NCI-H1092 (cell line): ENCODE measurements at places on chromosomes 7 and 10.

- no peak for DNase-seq
Observed at GRCh38 chr7:16874066-16874465, 7.7 kb downstream of the AGR3 start.

- DNase-seq = no peak
Observed at GRCh38 chr7:129009437-129009836, 45.5 kb downstream of the TNPO3 start.

- DNase-seq = no peak
Observed at GRCh38 chr7:24455813-24456525, 117.3 kb upstream of the PALS2 start.

DNA sequence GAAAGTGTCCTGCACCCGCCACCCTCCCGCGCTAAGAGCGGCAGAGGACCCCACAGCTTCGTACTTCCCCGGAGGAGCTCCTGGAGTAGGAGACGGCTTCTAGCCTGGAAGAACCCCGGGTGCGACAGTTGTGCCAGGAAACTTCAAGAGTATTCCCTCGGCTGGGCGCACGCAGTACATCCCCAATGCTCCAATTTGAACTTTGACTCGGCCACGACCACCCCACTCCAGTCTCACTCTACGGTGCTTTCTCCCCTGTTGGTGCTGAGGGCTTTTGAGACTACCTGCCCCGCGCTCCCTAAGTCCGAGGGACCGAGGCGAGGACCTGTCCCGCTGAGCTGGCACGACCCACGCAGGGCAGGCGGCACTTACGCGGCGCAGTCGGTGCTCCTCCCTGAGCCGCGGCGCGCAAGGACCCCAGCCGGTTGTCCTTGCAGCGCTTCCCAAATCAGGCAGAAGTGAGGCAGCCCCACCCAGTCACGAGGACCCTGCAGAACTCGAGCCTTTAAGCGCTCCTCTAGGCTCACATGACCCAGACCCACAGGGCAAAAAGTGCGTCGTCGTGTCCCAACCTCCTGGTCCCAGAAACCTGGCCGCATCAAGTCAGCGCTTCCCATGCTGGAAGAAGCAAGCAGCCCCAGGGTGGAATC lies at the start of gene CPVL:
Gene CPVL, minus strand, starts transcription at position 481 of the 650 bp plus-strand sequence. CDS start 25,476 bp downstream, outside the sequence.
- DNase-seq = peak; percentile 31

- no peak for DNase-seq
Observed at GRCh38 chr7:28705350-28705749, 252.8 kb downstream of the TRIL start.

GRCh38 chr10:17474595-17475323 lies 20.4 kb upstream of the ST8SIA6 start:
- no peak for DNase-seq

- no peak for DNase-seq
Observed at GRCh38 chr10:74690393-74690792, 136.0 kb upstream of the KAT6B start.

- DNase-seq = no peak
Observed at GRCh38 chr10:26831936-26832335, 28.8 kb downstream of the ABI1 start.

- DNase-seq = no peak
Observed at GRCh38 chr7:100900978-100901377, 5.3 kb upstream of the ACHE start.

DNA sequence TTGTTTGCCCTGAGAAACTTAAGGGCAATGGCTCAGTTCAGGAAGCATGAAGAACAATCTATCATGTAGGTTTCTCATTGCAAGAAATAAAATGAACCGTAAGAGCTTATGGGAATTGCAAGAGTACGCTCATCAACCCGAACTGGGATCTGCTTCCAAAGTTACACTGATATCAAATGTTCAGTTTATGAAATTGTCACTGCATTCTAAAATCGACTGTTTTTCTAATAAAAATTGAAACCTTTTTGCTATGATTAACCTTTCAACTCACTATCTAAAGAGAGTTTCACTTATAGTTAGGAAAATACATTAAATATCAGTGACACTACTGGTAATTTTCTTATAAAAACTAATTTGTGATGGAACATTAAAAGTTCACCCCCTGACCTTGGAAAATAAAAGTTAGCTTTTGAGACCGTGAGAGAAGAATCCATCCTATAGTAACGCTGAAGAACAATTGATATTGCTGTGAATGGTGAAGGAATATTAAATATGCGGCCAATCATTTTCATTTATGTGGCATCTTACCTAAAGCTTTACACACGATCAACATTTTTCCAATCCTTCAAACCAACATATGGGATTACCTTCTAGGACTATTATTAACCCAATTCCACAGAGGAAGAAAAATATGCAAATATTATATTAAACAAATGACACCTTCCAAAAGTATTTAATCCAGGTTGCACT lies 2.2 kb downstream of the MEOX2 start:
- peak; percentile 31 for DNase-seq

DNA sequence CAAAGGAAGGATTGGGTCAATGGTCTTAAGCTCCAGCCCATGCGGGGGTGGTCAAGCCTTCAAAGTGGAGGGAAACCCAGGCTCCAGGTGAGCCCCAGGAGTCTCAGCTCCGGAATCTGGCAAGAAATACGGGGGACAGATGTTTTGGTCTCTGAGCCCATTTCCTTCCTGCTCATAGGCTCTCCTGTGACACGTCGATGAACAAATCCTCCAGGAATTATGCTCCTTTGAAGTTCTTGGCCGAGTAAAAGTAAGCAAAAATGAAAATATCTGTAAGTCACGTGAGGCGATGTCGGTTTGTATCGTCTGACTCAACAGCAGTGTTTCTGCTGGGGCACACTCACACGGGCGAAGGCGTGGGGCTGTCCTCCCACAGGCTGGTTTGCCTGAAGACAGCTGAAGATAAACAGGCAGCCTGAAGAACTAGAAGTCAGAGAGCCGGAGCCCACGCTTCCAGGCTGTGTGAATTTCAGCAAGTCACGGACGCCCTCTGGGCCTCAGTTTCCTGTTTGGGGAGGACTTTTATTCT lies 52.6 kb upstream of the SMNDC1 start:
- DNase-seq = no peak

DNA sequence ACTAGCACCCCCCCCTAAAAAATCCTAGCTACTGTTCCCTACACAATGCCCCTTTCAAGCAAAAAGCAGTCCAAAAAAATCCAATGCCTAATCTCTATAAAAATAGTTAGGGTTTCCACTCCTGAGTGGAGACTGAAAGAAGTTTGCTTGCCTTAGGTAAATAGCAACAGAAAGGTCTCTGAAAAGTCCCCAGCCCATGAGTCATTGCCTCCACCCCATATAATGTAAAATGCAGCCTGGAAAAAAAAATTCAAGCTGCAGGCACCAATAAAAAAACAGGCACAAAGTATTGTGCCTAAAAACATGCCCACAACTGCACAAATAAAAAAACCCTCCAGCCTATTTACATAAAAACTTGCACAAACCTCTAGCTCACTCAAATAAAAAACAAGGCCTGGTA lies 47.5 kb downstream of the ZNF680 start:
- DNase-seq = no peak

DNA sequence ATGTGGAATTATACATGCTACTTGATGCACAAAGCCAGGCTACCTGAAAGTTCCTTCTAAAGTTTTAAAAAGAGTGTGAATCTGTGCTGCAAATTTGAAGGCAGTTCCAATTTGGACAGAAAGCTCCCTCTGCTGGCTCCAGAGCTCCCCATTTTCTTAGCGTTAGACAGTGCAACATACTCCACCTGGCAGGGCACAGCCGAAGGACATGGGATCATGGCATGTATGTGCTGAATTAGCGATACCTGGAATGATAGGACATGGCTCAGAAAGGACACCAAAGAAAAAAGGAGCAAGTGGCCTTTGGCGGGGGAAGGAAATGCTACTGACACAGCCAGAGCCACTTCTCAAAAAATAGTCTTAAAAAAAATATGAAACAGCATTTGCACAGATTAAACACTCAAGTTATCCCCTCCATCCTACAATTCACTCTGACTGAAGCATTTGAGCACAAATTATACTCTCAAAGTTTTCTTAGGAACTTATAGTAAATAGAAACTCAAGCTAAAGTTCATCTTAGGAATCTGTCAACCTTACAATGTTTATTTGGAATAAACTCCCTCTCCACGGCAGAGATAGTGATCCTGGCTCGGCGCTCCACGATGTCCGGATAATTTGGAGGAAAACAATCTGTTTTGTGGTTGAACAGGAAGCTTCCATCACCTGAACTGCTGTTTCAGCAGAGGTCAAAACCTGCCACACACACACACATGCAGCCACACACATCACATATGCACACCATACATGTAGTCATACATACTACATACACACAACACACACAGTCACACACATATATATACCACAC lies 80.0 kb downstream of the C7orf25 start:
- DNase-seq = no peak

DNA sequence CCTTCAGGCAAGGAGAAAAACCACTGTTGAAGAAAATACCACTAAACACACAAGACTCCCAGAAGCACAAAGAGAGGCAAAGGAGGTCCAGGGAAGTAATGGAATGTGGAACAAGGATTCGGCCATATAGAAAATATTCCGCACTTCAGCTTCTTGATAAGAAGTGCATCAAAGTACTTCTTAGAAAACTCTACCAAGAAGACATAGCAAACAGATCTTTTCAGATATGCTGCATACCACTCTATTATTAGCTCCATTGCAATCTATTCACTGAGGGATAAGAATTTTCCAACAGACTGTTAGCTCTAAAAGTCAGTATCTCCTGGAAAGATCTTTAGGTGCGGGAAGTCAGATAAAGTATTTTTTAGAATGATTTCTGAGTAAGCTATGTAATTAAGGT lies 231.8 kb downstream of the WDR11 start:
- DNase-seq = no peak

DNA sequence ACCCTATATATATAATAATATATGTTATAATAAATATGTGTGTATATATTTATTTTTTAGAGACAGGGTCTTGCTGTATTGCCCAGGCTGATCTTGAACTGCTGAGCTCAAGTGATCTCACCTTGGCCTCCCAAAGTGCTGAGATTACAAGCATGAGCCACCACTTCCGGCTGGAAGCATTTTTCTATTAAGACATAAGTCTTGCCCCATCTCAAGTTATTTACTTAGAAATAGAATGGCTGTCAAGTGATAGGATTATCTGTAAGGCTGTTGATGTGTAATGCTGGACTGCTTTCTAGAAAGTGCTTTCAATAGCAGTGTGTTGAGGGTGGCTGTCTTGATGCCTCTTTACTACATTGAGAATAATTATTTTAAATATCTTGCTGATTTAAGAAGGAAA lies 65.2 kb downstream of the ZMYND11 start:
- no peak for DNase-seq

GRCh38 chr10:71927776-71928592 lies 36.2 kb upstream of the CHST3 start:
- DNase-seq = no peak

DNA sequence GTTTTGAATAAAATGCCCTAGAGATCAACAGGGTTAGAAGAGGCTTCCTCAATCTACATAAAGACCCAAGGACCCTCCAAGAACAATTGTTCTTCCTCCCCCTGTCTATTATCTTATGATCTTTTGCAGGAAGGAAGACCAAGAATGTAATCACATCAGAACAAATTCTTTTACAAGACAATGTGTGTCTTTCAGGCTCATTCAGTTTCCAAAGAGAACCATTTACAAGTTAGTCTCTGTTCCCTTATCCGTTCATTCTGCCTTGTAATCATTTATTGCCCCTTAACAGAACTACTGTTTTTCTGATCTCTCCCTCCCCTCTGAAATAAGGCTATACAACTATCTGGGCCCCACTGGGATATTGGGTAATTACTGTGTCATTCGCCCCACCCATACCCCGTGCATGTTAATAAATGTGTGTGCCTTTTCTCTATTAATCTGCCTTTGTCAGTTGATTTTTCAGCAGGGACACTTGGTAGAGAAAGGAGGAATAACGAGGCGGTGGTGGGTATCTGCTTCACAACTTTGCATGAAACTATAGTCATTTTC lies 5.7 kb upstream of the MKRN1 start:
- DNase-seq = no peak

DNA sequence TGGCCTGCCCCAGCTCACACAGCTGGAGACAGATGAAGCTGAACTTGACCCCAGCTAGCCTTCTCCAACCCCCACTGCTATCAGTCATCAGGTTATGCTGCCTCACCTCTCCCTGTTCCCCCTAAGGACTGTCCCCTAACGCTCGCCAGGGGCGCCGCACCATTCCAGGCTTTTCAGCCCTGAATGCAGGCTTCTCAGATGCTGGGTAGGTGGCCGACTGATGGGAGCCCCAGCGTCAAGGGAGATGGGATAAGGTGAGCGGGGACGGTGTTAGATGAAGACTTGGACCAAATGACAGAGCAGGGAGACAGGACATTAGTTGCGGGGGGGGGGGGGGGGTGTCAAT lies 15.8 kb upstream of the OPALIN start:
- no peak for DNase-seq

- DNase-seq = no peak
Observed at GRCh38 chr10:88073682-88074081, 210.3 kb downstream of the PTEN start.

GRCh38 chr10:97795886-97796285 lies 24.1 kb upstream of the SFRP5 start:
- no peak for DNase-seq

DNA sequence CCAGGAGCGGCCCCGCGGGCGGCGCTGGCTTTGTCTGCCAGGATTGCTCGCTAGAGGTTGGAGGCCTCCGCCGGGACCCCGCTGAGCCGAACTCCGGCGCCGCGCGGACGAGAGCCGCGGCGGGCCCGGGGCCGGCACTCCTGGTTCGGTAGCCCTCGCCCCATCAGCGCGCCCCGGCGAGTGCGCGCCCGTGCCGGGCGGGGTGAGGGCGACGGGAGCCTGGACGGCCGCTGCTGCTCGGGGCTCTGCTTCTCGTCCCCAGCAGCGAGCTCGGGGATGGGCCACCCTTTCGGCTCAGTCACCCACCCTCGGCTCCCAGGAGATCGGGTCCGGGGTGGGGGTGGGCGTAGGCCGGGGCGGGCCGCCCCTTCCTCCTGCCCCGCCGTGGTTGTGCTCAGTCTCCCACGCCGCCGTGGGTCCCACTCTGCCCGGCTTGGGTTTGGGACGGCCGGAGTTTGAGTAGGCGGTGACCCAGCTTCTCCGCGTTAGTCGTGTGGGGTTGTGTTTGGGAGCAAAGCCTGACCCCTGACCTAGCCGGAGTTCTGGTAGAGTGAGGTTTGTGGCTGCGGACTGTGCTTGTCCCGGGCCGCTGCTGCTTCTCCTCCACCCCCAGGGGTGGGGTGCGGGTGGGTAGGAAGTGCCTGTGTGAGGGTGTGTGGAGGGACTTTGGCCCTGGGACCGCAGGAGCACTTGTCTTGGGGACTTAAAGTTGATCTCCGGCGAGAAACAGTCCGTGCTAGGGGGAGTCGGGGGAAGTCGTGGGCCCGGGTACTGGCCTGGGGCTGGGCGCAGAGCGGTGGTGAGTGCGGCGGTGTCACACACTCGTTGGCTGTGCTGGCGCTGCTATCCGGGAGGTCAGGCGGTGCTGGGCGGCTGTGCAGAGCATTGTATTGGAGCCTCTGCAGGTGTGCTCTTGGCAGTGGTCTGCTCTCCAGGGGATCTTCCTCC lies 677 bp downstream of the TSPAN14 start:
- DNase-seq = no peak

GRCh38 chr7:26515314-26515842 lies 223.7 kb downstream of the SNX10 start:
- peak; percentile 64 for DNase-seq
